ENCODE measurements at places on chromosomes 1 and 21.

GRCh38 chr1:215728169-215728568, 161.1 kb downstream of the KCTD3 start:
- no peak for DNase-seq

GRCh38 chr1:183739082-183739481, 65.8 kb upstream of the RGL1 start:
- DNase-seq = peak; percentile 9

- no peak for DNase-seq
Observed at GRCh38 chr1:235102993-235103411, 25.6 kb downstream of the TOMM20 start.

GRCh38 chr21:45970674-45971615, 10.6 kb upstream of the COL6A1 start:
- DNase-seq = peak; percentile 63

DNA sequence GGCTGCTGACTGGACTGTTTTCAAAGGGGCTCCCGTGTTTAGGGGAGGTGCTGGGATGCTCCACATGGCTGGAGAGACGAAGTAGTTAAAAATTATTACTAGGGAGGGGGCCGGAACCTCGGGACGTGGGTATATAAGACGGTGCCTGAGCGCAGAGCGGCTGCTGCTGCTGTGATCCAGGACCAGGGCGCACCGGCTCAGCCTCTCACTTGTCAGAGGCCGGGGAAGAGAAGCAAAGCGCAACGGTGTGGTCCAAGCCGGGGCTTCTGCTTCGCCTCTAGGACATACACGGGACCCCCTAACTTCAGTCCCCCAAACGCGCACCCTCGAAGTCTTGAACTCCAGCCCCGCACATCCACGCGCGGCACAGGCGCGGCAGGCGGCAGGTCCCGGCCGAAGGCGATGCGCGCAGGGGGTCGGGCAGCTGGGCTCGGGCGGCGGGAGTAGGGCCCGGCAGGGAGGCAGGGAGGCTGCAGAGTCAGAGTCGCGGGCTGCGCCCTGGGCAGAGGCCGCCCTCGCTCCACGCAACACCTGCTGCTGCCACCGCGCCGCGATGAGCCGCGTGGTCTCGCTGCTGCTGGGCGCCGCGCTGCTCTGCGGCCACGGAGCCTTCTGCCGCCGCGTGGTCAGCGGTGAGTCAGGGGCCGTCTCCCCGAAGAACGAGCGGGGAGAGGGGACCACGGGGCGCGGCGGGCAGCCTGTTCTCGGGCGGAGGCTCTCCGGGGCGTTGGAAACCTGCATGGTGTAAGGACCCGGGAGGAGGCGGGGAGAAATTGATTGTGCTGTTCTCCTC, at the start of gene CHODL:
CHODL (plus strand) TSS at position 163 of the 793 bp plus-strand sequence; CDS start at position 554, 391 bp downstream.
- DNase-seq = no peak

DNA sequence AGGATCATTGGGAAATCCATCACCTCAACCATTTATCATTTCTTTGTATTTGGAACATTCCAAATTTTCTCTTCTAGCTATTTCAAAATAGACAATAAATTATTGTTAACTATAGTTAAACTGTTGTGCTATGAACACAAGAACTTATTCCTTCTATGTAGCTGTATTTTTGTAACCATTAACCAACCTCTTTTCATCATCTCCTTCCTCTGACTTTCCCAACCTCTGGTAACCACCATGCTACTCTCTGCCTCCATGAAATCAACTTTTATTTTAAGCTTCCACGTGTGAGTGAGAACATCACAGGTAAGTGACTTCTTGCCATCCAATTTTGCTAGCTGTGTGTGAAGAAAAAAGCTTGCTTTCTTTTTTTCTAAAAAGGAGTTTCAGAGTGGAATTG, 418 bp downstream of the IFI44L start:
- no peak for DNase-seq

DNA sequence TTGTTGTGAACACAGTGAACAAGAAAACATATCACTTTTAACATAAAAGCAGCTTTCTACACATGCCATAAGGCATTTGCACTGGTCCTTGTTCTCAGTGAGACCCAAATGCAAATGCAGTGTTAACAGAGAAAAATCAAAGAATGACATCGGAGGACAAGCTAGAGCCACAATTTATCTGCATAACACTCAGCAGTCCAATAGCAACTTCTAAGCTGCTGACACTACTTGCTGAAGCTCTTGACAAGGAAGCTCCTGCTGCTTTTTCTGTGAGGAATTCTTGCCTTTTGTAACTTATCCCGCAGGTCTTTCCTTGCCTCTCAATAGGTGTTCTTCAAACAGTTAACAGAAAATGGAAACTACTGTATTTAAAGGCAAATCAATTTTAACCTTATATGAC, 34.7 kb downstream of the USH2A start:
- DNase-seq = no peak

DNA sequence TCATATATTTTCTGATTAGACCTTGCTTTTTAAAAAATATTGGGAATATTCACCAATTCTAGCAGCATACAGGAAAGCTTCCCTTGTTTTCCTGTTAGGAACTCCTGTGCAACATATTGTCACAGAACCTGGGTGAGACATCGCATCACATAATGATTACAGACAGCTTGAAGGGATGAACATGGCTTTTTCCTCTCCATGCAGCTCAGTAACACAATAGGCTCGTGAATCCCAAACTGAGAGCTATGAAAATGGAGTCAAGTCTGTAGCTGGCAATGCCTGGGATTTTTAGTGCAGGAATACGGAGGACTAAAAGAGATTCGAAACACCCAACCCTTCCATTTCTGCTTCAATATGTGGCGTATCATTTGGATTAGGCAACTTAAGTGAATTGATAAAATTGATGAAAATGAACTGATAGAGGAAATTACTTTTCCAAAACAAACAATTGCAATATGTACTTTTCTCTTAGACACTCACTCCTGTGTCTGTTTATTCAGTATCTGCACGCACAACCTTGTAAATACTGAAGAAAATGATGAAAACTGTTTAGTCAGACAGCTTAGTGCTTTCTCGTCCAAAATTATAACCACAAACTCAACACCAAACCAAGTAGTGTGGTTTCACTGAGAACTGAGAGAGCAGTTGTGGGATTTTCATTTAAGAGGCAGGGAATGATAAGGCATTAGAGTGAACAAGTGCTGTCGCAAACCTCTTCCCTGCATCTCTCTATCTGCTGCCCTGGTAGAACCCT, 250.4 kb downstream of the PTBP2 start:
- no peak for DNase-seq

- no peak for DNase-seq
Observed at GRCh38 chr1:14326857-14327256, 271.6 kb upstream of the KAZN start.

GRCh38 chr1:109762039-109762585, 1.6 kb downstream of the EPS8L3 start:
- no peak for DNase-seq

GRCh38 chr1:29338908-29339575, 102.7 kb downstream of the PTPRU start:
- DNase-seq = no peak

DNA sequence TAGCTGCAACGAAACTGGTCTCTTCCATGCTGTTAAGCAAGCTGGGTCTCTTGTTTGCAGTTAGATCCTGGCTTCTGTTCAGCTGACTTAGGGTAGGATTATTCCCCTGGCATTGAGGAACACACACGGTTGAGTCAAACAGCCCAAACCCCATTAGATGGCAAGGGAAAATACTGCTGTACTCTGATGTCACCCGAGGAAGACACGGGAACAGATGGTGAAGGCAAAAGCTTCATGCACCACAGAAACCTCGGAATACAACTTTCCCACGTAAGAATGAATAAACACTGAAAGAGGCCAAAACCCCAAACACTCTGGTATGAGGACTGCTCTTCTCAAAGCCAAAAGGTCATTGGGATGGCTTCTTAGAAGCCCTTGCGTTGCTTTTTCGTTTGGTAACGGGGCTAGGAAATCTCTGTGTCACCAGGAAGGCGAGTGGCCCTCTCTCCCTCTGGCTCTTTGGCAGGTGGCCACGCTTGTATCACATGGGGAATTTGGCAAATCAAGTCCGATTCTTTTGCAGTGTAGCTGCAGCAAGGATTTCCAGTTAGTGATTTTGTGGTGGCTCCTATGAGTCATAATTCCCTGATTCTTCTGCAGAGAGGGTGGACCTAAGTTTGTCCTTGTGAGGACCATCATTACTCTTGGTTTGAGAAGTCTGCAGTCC, 16.7 kb upstream of the LYST start:
- DNase-seq = peak; percentile 49

DNA sequence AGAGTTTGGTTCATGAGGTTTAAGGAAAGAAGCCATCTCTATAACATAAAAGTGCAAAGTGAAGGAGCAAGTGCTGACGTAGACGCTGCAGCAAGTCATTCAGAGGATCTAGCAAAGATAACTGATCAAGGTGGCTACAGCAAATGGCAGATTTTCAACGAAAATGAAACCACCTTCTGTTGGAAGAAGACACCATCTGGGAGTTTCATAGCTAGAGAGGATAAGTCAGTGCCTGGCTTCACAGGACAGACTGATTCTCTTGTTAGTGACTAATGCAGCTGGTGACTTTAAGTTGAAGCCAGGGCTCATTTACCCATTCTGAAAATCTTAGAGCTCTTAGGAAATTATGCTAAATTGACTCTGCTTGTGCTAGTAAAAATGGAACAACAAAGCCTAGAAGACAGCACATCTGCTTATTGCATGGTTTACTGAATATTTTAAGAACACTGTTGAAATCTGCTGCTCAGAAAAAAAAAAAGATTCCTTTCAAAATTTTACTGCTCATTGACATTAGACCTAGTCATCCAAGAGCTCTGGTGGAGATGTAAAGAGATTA, 10.5 kb downstream of the MAEL start:
- DNase-seq = no peak
